Foreskin melanocyte (primary cell): ENCODE measurements at places on chromosomes 6 and 20.

DNA sequence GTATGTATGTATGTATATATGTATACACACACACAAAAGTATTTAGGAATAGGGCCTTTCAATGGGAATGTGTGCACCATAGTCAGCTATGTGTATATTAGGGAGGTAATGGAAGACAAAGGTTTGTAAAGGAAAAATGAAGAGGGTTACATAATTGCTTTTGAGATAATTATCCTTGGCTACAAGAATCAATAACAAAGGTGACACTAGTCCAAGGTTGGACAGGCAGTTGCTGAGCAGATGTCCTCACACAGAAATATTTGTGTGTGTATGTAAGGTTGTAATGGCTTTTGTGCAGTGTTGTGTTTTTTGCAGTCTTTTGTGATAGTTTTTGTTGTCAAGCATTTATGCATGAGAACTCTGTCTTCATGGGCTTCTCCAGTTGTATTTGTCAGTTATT is 157.9 kb upstream of the MARCKS start:
- no peak for DNase-seq

DNA sequence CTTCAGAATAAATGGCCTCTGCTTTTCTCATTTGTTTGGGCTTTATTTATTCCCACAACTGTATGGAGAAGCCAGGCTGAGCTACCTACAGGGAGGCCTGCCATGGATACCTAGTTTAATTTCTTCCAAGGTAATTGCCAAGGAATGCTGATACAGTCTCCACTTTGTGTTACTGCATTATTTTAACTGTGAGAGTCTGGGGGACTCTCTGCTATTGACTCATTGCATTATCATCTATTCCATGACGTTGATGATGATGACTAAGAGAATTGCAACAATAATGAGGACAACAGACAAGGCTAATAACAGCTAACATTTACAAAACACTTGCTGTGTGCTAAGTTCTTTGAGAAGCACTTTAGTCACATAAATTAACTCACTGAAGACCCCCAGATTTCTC is 88.3 kb upstream of the COL21A1 start:
- peak; percentile 64 for DNase-seq

- DNase-seq = no peak
These were observed 294.2 kb upstream of the RSPO3 start for GRCh38 chr6:126824226-126824625.

- no peak for DNase-seq
These were observed 1.3 kb downstream of the SLA2 start for GRCh38 chr20:36644706-36645095.

DNA sequence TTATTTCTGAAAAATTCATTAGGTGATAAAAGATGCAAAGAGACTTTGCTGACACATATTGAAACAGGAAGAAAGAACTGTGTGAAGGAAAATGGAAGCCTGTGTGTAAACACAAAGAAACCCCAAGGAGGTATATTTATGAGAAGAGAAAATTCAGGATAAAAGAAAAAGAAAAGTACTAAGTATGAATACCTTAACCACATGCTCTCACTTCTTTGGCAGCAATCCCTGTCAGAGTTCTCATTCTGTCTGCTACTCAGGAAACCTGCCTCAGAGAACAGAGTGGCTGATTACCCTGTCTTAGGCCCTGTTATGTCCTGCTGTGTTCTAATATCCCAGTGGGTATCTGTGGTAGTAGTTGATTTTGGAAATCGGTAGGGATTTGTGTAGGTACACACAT is 457.9 kb downstream of the TBC1D32 start:
- no peak for DNase-seq

DNA sequence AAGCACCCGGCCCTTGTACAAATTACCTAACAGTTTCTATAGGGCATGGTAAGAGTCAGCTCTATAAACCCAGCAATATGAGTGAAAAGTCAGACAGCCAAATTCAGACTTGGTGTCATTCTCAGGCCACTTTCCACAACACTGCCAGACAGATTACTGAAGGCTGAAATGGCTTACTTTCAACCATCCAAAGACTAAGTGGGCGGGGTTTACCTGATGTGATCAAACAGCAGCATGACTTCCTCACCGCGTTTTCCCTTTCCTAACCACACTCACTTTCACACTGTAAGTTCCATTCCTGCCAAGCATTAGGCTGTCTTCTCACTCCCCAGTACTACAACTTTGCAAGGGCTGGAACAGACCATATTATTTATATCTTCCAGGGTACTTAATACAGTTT is 85.9 kb downstream of the SMLR1 start:
- DNase-seq = no peak

DNA sequence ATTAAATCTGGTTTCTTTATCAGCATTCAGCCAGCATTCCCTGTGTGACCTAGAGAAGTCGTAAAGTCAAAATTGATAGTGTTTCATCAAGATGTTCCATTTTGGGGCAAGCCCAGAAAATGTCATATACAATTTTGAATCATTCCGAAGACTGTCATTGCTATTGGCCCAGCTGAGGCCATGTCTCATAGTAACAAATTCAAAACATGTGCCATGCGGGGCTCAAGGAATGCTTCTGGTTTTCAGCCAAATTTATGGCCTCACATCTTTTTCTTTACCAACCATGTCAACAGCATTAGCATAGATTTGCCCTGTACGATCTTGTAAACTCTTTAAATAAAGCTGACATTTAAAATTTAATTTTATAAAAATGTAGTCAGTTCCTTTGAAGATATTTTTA is 314.7 kb downstream of the PAX1 start:
- DNase-seq = no peak

GRCh38 chr6:35368038-35368887 is 25.9 kb downstream of the PPARD start:
- peak; percentile 36 for DNase-seq
